NCI-H82 (cell line): ENCODE measurements at places on chromosomes 2 and 18.
A peak's percentile ranks its signal among the peaks of the same experiment; 100 is the strongest.

DNA sequence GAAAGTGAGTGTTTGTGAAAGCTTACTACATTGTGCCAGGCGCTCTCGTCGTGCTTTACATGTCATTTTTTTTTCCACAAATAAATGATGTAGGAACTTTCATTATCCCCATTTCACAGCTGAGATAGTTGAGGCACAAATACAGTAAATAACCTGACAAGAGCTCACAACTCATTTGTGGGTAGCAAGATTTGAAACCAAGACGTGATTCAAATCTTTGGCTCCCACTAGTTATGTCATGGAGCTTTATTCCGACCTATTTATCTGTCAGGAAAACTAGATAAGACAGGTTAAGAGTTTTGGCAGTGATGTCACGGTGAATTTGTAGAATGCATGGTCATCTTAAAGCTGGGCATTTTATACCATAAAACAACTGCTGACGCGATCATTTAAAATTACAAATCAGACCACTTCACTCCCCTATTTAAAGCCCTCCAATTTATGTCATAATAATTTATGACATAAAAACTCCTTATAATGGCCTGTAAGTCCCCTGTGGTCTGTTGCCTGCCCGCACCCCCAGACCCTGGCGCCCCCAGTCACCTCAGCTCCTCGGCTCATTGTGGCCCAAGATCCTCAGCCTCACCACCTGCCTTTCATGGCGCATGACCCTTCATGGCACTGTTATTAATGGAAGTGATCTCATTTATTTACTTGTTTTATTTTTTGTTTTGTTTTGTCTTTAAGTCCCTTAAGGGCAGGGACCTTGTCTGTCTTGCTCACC is 678 bp upstream of the ZNF24 start:
- no peak for DNase-seq

GRCh38 chr2:54669677-54670484 is 53.6 kb upstream of the EML6 start:
- DNase-seq = no peak

- DNase-seq = no peak
These were observed 472.5 kb downstream of the PID1 start for GRCh38 chr2:228798458-228799207.

GRCh38 chr18:13614641-13615288 is 111.6 kb downstream of the FAM210A start:
- DNase-seq = no peak

DNA sequence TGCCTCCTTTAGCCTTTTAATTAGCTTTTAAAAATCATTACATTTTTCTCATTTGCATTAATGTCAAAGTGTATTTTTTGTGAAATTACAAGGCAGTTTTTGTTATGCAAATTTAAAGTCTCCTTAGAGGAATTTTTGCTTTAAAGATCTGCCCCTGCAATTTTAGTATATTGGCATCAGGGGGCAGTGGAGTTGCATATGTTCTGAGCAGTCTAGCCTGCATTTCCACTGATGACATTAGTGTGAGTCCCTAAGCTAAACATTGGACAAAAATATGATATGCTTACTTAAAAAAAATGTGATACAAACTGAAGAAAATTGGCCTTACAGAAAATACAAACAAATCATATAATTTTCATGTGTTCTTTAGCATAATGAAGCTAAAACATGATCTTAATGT is 426.5 kb downstream of the SLC4A3 start:
- DNase-seq = peak; percentile 64

- DNase-seq = no peak
These were observed 189.2 kb downstream of the NCKAP5 start for GRCh38 chr2:133378928-133379549.

GRCh38 chr2:126676221-126677175 is 20.5 kb downstream of the GYPC start:
- no peak for DNase-seq

DNA sequence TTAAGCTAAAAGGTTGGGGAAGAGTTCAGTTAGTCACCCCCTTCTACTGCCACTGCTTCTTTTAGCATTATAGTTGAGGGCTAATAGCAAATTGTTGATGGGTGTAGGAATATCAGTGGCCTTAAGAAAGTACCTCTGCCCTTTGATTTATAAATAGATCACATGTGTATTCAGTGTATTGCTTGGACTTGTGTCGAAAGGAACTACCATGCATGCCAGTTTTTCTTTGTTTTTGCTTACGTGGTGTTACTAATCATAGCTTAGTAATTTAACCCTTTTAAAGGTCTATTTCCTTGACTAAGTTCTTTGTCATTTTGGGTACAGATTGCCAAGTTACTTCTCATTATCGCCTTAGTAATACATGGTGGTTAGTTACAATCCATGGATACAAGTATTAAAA is 85.6 kb downstream of the MIB1 start:
- DNase-seq = no peak

DNA sequence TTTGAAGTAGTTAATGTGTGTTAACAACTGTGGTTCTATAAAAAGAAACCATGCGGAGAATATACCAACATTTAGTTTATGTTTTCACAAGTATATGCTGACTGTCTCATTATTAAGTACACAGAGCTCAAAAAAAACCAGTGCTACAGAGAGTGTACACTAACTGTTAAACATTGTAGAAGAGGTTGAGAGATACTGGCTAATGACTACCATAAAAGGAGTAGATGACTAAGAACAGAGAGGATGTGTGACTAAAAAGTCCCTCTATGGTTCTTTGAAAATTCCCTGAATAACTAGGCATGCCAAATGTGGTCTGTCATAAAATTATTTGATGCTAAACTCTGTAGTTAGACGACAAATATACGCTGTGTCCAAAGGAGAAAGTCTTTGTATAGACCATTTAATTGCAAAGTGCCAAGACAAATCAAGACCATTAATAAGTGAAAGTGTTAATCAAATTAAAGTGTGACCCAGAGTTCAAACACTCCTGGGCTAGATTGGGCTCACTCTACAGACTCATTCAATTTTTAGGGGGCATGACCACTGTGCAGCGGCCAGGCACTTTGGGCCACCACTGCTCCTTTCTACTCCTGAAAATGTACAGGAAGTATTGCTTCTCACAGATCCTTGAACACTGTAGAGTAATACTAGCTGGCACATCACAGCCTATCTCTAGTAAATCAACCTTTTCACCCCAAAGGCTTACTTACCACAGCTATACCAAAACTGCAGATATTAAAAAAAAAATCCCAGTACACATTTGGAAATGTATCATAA is 45.1 kb upstream of the SERTAD2 start:
- no peak for DNase-seq

GRCh38 chr2:178280244-178280852 is 86.0 kb downstream of the OSBPL6 start:
- DNase-seq = peak; percentile 75

GRCh38 chr2:25700221-25700660 is 26.9 kb upstream of the DTNB start:
- DNase-seq = peak; percentile 61

GRCh38 chr18:57975805-57976204 is 68.2 kb upstream of the NEDD4L start:
- DNase-seq = no peak

- DNase-seq = no peak
These were observed 71.4 kb downstream of the EPHA4 start for GRCh38 chr2:221500501-221501209.

GRCh38 chr2:174473796-174474195 is 13.0 kb downstream of the GPR155 start:
- no peak for DNase-seq

- DNase-seq = no peak
These were observed 122.3 kb downstream of the MEMO1 start for GRCh38 chr2:31888550-31888949.

DNA sequence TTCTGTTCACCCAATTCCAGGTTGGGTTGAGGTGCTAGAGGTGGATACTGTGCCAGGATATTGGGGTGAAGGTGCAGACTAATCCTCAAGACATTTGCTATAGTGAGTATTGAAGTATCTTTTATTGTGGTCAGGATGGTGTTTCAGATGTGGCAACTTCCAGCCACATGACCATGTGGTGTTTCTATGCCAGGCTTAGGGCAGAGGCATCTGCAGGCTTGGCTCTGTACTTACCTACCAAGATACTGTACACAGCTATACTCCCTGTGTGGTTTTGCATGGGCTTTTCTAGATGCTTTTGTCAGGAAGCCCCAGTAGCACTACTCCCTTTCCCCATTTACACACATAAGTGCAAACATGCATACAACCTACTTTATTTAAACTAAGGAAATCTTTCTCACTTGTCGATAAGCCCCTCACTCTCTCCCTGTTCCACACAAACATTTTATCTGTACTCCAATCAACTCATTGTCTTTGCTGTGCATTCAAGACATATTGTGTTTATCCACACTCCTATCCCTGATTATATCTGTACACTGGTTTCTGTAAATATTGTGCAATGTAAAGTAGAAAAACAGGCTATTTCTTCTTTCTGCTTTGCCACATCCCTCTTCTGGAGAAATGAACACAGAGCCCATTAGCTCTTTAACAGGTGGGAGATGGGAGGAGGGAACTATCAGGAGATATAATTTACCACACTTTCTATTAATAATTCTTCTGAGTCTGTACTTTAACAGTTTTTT is 12.3 kb downstream of the ARL6IP6 start:
- DNase-seq = no peak

- no peak for DNase-seq
These were observed 255.9 kb downstream of the NEDD4L start for GRCh38 chr18:58299936-58300335.

DNA sequence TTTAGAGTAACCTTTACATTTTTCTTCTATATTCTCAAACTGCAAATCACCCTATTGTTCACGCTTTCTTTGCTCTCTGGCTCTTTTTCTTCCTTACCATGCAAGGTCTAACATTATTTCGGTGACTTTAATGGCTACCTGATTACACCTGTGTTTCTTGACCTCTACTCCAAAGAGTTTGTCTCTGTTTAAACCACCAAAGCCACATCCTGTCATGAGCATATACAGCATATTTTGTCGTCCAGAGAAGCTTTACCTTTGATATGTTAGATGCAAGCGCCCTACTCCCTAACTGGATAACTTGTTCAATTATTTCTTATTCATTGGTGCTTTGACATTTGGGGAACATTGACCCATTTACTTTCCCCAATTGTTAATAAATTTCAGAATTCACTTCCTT is 565.1 kb upstream of the GCFC2 start:
- no peak for DNase-seq

DNA sequence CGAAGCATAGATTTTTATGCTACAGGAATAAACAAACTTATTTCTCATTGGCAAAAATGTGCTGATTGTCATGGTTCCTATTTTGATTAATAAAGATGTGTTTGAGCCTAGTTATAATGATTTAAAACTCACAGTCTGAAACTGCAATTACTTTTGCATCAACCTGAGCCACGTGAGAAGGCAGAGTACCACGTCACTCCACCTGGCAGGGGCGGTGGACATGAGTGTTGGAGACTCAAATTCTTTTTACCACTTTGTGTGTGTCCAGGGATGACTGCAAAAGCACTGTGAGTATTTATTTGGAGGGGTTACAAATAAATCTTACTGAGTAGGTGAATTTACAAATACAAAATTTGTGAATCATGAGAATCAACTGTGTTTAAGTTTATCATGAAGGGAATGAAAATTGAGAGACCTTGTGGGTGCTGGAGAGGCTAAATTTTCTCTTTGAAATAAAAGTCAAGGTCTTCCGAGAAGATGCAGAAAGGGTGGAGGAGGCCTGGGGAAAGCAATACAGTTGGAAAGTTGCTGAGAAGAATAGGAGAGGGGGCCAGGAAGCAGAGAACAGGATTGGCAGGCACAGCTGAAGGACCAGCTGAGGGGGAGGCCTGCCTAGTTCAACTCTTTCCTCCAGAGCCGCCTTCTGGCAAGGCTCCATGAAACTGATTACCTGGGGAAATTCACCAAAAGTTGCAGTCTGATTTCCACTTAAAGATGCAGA is 316.4 kb downstream of the MYCN start:
- DNase-seq = no peak

DNA sequence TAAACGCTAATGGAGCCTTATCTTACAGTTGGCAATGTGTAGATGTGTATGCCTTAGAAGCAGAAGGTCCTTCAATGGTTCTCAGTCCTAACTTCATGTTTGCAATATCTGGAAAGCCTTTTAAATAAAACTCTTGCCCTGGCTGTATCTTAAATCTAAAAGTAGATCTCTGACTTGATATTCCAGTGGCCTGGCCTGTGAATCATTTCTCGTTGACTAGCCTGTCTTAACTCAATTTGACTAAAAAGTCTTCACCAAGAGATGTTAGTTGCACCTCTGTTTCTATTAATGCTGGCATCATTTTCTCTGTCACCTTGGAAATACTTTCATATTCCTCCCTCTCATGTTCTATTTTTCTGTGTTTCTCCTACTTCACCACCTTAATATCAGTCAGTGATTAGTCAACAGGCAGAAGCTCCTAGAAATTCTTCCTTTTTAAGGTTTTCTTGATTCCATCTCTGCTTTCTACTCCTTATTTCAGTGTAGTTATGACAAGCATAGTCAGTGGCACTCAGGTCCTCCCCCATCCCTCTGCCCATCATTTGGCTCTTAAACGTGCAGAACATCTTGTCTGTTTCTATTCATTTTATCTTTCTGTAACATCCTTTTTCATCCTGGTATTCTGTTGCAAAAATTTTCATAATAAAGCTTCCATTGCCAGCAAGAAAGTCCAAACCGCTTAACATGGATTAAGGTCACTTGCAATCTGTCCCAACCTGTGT is 4.3 kb downstream of the ITGAV start:
- no peak for DNase-seq

DNA sequence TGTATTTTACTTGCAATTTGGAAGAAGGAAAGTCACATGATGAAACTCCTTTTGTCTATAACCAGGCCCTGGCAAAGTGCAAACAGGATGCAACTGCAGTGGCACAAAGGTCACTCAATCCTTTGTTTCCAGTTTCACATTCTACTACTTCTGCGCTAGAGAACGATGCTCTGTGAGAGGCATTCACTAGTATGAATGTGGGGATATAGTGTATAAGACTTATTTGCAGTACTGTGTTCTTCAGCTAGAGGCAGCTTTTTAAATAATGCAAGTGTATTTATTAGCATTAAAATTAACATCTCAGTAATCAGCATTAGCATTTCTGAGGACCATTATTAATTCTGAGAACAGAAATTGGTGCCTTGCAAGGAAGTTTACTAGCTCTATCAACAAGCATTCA is 68.9 kb downstream of the PRPF40A start:
- DNase-seq = peak; percentile 33

DNA sequence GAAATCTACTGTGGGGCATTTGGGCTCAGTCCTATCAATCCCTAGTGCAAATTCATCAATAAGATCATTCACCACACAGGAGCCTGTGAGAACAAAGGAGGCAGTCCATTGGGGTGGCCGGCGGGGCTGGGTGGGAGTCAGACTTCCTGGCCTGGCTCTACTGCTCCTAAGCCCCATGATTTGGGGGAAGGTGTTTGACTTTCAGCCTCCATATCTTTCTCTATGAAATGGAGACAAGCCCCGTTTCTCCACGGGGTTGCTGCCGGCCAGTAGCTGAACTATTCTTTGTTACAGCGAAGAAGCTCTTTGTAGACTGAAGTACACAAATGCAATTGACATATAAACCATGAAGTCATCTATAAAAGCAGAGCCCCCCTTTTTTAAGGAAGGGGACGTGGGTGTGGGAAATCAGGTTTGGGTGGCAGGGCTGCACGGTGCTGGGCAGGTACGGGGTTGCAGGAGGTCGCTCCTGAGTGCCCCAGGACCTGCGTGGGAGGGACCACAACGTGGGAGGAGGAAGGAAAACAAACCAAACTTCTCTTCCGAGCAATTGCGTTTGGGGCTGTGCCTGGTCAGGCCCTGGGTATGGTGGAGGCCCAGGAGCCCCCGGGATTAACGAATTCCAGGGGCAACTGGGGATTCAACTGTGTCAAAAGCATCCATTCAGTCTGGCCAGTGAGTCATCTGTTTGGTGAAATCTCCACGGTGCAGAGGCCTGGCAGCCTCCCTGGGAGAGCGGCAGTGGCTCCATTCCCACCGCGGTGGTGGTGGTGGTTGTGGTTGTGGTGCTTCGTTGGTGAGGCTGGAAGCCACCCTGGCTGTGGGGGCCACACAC is 18.2 kb downstream of the FBLN7 start:
- DNase-seq = no peak
